ENCODE measurements at places on chromosomes 7 and 10.

DNA sequence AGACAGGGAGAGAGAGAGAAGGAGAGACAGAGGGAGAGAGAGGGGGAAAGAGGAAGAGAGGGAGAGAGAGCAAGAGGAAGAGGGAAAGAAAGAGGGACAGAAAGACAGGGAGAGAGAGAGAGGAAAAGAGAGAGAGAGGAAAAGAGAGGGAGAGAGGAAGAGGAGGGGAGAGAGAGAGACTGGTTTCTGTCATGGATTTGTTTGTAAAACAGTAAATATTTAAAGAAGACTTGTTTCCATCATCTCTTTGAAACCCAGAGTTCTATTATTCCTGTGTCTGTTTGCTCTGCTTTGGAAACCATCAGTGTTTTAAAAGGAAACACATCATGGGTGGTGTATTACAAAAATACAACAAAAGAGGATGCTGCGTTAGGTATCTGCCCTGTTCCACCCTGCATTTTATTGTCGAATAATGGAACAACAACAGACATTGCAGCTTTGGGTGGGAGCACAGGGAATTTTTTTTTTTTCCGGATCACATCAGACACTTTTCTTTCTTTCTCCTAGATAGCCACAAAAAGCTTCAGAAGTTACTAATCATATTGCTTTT lies 150.7 kb upstream of the RSU1 start:
- no peak for DNase-seq

- DNase-seq, result no peak
These were observed 110.0 kb downstream of the CUX1 start for GRCh38 chr7:101927389-101927788.

GRCh38 chr10:74208997-74209396 lies 58.0 kb downstream of the ADK start:
- DNase-seq, result no peak

GRCh38 chr10:86952106-86952505 lies 5.3 kb downstream of the MMRN2 start:
- DNase-seq, result no peak

DNA sequence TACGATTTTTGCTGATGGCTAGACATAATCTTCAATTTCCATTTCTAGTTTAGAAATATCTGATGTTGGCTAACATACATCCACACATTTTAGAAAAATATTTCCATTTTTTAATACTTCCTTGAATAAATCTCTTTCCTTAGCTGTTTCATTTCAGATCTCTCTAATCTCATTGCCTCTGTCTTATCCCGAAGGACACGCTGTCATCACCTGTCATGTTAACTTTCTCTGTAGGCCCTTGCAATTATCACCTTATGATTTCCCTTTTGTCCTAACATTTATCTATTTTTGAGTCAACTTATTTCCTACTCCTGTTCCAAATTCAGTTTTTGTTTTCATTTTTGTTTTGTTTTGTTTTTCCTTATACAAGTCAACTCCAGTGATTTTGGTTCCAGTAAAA lies 173.1 kb upstream of the POM121L12 start:
- DNase-seq, result no peak

GRCh38 chr7:95772298-95772770 lies at the start of gene DYNC1I1:
Gene DYNC1I1 (plus strand): TSS chr7:95772554. CDS start chr7:95804730, 32,176 bp downstream.
- DNase-seq, result no peak

DNA sequence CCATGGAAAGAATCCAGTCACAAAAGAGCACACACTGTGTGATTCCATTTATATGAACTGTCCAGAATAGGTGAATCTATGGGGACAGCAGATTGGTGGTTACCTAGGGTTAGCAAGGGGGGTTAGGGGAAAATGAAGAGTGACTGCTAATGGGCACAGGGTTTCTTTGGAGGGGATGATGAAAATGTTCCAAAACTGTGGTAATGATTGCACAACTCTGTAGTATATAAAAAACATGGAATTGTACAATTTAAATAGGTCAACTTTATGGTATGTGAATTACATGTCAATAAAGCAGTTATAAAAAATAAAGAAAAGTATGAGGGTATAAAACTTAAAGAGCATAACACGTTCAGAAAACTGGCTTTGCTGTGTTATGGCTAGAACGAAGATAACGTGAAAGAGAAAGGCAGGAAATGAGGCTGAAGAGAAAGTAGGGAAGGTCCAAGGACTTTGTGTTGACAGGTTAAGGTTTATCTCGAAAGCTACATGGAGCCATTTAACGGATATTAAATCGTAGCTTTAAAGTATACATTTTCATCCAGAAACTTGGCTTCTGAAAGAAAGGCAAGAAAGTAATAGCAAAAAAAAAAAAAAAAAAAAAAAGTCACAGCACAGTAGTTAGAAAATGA lies 26.4 kb upstream of the MSS51 start:
- no peak for DNase-seq

- no peak for DNase-seq
These were observed 80.7 kb upstream of the WDR11 start for GRCh38 chr10:120770496-120770895.

GRCh38 chr7:16484453-16485158 lies 19.1 kb upstream of the SOSTDC1 start:
- no peak for DNase-seq

- DNase-seq, result no peak
These were observed 186.0 kb upstream of the PRPS1L1 start for GRCh38 chr7:18213652-18214051.

- no peak for DNase-seq
These were observed 10.0 kb upstream of the SFRP5 start for GRCh38 chr10:97781618-97782331.

DNA sequence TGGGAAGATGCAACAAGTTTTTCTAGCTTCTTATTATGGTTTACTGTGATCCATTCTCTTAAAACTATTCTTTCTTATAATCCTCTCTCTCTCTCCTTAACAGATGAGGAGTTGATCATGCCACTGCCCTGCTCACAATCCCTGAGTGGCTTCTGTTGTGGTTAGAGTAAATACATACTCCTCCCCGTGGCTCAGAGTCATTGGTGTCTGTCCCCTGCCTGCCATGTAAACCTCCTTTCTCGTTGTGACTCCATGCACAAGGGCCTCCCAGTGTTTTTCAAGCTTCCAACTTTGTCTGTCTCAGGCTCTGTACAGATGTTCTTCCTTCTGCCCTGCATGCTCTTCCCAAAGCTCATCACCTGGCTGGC lies 20.4 kb downstream of the CCNY start:
- DNase-seq, result no peak

DNA sequence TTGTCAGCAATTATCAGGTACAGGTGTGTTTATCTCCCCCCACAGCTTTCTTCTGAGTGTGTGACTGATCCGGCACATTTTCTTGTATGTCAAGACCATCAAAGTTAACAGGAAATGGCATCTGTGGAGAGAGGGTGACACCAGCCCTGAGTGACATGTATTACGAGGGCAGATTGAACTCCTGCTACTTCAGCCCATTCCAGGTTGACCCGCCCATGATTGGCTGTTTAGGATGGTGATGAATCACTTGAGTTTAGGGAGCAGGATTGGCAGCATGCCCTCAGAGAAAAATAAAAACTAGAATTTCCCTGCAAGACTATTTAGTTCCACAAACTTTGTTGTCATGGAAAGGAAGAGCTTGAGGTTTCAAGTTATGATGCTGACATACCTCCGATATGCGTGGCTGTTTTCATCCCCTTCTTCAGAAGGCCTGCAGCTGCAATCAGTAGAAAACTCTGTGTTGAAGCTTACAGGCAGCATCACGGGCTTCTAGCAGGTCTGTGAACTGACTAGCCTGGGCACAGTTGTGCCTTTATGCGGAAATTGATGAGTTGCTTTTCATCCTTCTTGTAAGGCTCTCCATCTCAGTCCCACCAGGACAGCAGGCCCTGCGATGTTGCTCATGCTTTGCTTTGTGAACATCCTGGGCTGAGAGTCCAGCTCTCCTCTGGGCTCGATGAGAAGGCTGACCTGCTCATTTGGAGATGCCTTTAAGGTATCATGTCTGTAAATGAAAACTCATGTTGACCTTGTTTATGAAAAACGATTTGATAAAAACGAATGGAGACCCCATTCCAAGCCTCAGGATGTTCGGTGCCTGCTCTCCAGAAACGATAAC lies 8.0 kb upstream of the CELF2 start:
- no peak for DNase-seq

DNA sequence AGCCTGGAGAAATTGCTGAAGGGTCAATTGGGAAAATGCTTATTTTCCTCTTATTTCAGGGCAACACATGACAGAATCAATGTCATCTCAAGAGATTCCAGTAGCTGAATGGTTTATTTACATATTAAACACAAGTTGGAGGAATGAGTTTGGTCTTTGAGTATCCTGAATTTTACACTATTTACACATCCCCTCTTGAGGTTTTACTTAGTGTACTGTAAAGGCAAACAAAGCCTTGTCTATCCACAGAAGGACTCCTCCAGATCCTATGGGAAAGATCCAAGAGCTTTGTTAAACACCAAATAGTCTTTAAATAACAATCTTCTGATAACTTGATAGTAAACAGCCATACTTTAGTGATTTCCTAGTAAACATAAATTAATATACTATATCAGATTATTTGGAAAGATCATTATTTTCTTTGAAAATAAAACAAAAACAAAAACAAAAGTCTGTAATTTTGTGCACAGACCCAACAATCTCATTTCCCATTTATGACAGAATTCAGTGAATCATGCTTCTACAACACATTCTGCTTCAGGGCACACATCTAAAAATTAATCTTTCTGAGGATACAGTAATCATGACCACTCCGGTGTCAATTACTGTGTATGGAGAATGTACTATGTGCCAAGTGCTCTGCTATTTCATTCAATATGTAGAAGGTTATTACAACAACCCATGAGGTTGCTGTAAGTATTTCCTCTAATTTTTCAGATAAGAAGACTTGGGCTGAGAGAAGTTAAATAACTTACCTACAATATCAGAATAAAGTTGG lies 575.0 kb upstream of the LRRTM3 start:
- DNase-seq, result no peak

DNA sequence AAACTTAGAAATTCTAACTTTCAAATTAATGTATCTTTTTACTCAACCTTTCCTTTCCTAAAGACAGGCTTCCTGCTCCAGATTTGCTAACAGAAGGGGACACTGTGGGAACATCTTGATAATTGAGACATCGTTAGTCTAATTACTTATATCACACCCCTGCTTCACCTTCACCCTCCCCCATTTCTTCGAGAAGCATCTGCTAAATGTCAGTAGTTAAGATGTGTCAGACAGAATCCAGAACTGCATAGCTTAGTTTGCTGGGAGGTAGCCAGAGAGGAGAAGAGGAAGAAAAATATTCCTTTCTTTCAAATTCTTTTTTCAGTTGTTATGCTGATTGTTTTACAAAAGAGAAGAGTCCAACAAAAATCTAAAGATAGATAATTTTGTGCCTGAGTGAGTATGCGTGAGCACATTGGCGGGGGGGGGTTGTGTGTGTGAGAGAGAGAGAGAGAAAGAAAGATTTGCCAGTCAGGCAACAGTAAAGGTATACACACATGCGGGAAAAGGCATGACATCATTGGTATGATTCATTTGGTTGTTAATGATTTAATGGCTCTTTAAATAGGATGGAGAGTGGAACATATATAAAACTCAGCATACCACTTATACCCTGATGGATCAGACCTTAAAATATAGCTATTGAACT lies 192.4 kb downstream of the PTN start:
- no peak for DNase-seq

DNA sequence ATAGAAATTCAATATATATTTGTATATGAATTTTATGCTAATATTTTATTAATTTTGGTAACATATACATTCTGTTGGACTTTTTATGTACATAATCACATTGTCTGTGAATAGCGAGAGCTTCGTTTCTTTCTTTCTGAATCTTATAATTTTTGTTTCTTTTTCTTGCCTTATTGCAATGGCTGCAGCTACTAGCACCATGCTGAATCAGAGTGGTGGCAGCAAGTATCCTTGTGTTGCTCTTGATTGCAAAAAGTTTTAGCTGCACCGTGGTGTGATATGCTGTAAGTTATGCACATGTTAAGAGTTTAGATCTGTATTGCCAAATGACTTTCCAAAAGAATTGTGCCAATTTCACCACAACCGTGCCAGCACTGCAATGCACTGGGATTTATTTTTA lies 32.6 kb downstream of the ELFN1 start:
- no peak for DNase-seq

- no peak for DNase-seq
These were observed 9.9 kb downstream of the AIFM2 start for GRCh38 chr10:70122742-70123141.

DNA sequence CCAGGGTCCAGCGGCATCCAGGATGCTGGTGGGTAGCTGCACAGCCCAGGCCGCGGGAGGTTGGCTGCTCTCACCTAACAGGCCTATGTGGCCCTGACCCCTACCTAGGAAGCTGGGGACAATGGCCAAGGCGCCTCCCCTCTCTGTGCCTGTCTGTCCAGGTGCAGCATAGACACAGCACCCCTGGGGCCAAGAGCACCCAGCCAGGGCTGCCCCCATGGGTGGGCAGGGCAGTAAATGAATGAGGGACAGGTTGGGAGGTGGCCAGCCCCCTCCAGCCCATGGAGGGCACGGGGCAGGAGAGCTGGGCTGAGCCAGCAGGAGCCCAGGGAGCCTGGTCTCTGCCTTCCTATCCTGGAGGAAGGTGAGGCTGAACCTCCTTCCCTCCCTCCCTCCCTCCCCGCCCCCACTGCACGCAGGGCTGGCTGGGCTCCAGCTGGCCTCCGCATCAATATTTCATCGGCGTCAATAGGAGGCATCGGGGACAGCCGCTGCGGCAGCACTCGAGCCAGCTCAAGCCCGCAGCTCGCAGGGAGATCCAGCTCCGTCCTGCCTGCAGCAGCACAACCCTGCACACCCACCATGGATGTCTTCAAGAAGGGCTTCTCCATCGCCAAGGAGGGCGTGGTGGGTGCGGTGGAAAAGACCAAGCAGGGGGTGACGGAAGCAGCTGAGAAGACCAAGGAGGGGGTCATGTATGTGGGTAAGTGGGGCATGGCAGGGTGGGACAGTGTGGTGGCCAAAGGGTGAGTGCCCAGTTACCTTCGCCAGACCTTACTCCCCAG lies at the start of gene SNCG:
SNCG (plus strand) TSS at position 484 of the 785 bp plus-strand sequence; CDS start at position 583, 99 bp downstream.
- no peak for DNase-seq

DNA sequence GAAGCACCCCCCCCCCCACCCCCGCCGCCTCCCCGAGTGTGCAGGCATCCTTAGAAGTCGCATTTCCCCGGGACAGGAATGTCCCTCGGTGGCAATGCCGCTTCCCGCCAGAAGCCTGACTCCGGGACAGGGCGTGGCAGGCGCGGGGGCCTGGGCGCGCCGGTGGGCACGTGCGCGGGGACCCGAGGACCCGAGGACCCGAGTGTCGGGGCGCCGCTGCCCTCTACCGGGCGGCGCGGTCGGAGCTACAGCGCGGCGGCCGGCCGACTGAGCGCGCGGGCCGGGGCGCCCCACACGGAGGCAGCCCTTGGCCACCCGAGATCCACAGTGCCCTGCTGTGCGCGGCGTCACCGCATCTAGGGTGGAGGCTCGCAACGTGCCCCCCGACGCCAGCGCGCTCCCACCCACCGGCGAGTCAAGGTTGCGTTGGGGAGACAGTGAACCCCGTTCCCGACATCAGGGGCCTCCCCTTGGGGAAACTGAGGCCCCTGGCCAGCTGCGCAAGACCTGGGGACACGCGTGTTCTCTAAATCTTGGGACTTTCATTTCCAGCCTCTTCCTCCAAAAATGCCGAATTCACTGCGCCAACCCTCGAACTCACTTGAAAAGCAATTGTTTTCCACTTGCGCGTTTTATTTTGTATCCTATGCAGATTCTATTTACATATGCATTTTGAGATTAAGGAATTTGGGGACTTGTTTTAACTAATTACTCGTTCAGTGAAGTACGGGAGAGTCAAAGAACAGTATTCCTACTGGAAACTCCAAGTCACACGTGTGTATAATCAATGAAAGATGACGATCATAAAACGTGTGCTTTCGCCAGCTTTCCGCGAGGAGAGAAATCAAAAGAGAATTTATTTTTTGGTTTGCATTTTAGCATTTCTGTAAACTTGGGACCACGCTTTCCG lies 3.1 kb upstream of the CUX1 start:
- peak; percentile 25 for DNase-seq
